AG10803 (cell line): ENCODE measurements at places on chromosomes 12 and 14.

DNA sequence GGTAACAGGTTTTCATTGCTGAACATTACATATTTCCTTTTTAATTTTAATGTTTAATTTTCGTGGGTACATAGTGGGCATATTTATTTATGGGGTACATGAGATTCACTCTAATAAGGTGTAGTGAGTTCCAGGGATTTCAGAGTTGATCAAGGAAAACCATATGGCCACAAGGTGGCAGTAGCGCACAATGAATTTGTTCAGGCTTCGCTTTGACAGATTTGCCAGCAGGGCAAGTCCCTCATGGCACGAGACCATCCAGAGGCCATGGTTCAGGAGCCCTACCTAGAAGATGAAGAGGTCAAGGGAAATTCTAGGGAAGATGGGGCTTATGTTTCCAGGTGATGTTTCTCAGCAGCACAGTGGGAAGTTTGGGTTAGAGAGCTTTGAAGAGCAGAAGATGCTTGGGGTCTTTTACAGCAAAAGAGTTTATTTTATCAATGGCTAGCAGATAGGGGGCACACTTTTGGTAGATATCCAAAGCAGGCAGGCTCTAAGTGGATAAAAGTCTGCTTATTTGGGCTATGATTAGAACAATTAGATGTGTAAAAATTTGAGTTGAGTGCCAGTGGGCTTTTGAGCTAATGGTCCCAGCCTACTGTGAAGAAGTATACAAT, 1004.4 kb downstream of the AACS start:
- peak; percentile 15 for DNase-seq

DNA sequence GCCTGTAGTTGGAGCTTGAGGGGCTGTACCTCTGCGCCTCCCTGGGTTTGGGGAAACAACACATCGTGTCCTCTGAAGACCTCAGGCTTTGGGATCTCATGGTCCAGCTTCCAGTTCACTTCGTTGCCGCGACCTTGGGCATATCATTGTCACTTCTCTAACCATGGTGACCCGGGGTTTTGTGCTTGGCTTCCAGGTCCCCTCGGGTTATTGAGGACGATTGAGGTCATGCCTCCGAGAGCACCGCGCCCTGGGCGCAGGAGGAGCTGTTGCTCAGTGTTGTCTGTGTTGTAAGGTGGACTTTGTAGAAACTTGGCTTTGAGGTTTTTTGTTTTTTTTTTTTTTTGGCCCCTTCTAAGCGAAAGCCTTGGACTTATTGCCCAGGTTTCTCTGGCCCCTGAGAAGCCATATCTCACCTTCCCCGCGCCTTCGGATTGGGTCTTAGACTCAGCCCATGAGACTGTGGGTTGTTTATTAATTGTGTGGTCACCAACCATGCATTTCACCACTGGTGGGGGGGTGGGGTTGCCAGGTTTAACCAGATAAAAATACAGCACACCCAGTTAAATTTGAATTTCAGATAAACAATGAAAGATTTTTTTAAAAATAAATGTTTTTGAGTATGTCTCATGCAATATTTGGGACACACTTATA, 2.6 kb downstream of the BCL7A start:
- no peak for DNase-seq

- no peak for DNase-seq
Measured at GRCh38 chr14:69327507-69327906, 67.5 kb downstream of the GALNT16 start.

- DNase-seq, result no peak
Measured at GRCh38 chr14:100065942-100066574, 836 bp downstream of the EVL start.

DNA sequence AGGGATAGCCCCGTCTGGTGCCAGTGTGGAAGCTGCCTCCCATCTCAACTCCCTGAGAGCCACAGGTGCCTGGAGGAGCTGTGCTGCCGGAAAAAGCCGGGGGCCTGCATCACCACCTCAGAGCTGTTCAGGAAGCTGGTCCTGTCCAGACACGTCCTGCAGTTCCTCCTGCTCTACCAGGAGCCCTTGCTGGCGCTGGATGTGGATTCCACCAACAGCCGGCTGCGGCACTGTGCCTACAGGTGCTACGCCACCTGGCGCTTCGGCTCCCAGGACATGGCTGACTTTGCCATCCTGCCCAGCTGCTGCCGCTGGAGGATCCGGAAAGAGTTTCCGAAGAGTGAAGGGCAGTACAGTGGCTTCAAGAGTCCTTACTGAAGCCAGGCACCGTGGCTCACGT, 25.5 kb upstream of the P2RX4 start:
- DNase-seq, result no peak

DNA sequence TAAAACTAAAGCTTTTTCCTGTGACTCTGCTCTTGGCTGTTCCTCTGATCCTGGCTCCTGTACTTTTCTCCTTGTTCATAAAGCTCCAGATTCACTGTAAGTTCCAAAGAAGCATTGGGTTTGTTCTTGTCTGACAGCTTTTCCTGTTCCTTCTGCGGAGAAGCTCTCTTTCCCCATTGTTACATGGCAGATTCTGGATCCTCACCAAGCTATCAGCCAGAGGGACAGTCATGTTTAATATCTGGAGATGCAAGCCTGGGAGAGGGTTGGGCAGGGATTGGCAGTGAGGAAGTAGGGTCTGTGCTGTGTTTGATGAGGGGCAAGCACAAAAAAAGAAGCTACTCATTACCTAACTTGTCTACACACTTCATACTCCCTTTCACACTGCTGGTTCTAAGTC, 107.9 kb downstream of the AKAP6 start:
- no peak for DNase-seq

DNA sequence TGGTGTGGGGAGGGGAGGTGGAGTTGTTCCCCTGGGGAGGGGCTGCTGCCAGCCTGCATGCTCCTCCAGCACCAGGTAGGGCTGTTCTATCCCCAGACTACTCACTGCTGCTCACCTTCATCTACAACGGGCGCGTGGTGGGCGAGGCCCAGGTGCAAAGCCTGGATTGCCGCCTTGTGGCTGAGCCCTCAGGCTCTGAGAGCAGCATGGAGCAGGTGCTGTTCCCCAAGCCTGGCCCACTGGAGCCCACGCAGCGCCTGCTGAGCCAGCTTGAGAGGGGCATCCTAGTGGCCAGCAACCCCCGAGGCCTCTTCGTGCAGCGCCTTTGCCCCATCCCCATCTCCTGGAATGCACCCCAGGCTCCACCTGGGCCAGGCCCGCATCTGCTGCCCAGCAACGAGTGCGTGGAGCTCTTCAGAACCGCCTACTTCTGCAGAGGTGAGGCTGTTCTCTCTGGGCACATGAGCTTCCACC, 3.5 kb downstream of the IRF9 start:
- no peak for DNase-seq

GRCh38 chr12:79233341-79233781, 368.8 kb downstream of the SYT1 start:
- no peak for DNase-seq

DNA sequence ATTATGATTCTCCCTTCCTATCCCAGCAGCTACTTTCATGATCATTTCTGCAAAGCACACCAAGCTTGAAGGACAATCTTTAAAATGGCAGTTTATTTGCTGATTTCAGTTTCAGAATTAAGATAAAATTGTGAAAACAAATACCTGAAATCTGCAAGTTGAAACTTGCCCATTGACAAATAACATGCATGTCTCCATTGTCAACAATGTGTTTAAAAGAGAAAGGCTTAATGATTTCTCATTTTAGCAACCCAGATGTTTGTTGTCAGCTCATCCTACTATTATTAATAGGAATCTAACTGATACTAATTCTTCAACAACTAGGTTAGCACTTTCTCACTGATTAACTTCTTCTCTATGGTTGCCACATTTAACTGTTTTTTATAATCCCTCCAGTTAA, 474.6 kb downstream of the PRKD1 start:
- DNase-seq, result no peak

DNA sequence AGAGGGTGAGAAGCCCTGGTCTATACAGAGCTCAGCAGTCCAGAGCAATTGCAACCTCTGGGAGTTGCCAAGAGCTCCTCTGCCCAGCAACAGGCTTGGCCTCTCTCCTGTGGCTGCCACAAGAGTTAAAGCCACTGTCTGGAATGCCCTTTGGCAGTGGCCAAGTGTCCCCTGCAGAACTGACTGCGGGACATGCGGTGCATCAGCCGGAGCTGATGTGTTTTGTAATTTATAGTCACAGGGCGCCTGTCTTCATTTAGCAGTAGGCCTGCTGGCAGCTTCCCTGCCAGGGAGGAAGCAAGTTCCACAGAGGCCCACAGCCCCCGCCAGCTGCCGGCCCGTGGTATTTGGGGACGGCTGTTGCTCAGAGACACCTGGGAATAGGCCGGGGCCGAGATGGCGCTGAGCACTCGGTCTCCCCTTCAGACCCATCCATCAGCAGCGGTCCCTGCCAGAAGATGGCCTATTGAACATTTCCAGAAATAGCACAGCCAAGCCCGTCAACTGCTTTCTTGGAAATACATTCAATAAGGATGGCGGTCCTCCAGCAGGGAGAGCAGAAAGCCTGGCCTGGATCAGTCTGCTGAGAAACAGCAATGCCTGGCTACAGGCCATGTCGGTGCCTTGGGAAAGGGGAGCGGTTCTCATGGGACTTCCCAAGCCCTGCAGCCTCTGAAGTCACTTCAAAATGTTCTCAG, 217.4 kb downstream of the CRADD start:
- peak; percentile 86 for DNase-seq

GRCh38 chr14:71498212-71498611, 434.0 kb upstream of the RGS6 start:
- DNase-seq, result peak; percentile 87

GRCh38 chr12:10501030-10501429, 4.7 kb upstream of the EIF2S3B start:
- DNase-seq, result peak; percentile 21

DNA sequence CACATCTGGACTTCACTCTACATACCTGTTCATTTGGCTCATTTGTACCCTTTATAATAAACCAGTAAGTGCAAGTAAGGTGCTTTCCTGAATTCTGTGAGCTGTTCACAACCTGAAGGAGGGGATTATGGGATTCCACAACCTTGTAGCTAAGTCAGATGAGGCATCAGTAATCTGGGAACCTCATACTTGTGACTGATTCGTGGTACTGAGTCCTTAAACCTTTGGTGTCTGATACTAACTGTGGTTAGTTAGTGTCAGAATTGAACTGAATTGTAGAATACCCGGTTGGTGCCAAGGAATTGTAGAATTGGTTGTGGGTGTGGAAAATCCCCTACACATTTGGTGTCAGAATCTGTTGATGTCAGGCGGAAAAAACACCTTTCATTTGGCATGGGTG, 83.4 kb downstream of the TMX1 start:
- DNase-seq, result no peak

DNA sequence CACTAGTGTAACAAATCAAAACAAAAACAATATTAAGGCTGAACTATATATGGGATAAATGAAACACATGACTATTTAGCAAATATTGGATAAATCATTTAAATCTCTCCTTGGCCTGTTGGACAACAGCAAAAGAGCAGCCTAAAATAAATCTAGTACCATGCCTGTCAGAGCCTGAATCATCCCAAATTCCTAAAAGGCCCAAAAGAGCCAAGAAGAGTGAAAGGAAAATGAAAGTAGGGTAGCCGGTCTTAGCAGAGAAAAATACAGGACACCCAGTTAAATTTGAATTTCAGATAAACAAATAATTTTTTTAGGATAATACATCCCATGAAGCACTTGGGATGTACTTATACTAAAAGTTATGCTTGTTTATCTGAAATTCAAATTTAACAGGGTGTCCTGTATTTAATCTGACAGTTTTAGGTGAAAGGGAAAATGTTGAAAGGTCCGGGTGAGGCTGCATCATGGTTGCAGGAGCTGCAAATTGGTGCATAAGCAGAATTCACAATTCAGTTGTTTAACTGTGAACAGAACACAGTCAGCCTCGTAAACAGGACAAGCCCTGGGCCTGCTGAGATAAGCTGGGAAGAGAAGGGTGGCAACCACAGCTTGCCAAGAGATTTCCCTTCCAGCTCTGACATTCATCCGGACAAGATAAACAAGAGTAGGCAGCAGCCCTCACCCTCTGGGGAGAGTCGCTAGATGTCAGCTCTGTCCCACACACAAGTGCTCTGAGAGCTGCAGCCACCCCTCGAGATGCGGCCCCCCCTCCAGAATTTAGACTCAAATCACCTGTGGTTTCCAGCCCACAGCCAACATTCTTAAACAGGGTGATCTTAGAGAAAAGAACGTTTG, 30.3 kb downstream of the DMAC2L start:
- peak; percentile 94 for DNase-seq

- DNase-seq, result no peak
Measured at GRCh38 chr14:70804556-70805162, 4.7 kb downstream of the MAP3K9 start.

DNA sequence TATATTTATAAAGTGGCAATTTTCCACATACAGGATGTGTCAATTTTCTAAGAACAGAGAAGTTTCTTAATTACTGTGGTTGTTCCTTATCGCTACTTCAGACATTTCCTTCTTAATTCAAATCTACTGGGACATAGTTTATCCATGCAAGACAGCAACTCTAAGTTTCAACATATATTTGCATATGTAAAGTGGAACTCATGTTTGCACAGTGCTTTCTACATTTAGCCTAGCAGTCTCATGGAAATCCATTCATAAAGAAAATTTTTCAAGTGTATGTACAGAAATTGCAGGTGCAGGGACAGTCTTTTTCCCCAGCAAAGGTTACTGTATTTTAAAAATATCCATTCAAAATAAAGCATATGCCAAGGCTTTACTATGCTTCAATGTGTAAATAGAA, 956.7 kb upstream of the SEL1L start:
- no peak for DNase-seq

- peak; percentile 65 for DNase-seq
Measured at GRCh38 chr14:29627137-29627536, 300.5 kb downstream of the PRKD1 start.

DNA sequence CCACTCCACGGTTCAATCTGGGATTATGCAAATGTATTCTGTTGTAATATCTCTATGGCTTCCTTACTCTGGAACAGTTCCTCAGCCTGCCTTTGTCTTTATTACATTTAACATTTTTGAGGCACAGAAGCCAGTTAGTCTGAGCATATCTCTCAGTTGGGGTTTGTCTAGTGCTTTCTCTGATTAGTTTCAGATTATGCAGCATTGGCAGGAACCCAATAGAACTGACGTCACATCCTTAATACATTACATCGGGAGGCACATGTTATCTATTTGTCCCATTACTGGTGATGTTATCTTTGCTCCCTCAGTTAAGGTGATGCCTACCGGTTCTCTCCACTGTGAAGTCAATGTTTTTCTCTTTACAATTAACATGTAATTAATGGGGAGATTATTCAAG, 62.4 kb downstream of the PPM1A start:
- DNase-seq, result peak; percentile 40
